Activated T-helper 1 cell treated with anti-CD3 and anti-CD28 coated beads, Interleukin-12 subunit alpha, Interleukin-12 subunit beta, Interleukin-2, Interleukin-4 antibody, amounts not matched to agents 30 ng/mL and 10 ng/mL and 1 ng/mL, durations not matched to agents 14 hours and 24 hours and 36 hours (primary cell): ENCODE measurements at places on chromosomes 6 and 20. TPM values are rescaled to one million over a fixed set of nuclear protein-coding genes. Genes with fewer than 3 reads are reported as not detected.

DNA sequence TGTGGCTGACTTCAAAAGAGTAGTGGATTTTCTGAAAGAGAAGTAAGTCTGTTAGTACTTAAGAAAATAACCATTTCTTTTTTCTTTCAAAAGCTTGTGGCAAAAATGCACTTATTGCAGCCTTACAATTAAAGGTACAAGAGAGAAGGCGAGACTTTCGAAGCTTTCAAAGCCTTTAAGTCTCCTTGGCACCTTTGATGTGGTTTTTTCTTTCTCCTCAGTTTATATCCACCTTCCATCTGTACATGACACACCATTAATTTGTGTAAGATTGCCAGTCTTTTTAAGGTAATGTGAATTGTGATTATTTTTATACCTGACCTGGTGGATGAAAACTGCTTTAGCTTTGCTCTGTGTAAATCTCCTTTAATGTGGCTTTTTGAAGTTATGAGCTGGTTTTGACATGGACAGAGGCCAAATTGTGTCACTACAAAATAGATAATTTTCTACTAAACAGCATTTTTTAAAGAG lies 466.1 kb downstream of the CDKAL1 start:
- no peak for DNase-seq

SMPDL3A gene
- 0.47 and 0.64 TPM in 2 replicates for total RNA-seq

NCOA3 gene
- 132 and 133 TPM in 2 replicates for total RNA-seq

C20orf202 gene
- total RNA-seq = not detected in 2 replicates

- DNase-seq = no peak
Measured at GRCh38 chr6:12136905-12137304, 124.8 kb downstream of the HIVEP1 start.

RCAN2 gene
- 0.44 and 0.59 TPM in 2 replicates for total RNA-seq

COL19A1 gene
- total RNA-seq = not detected in 2 replicates

PPP1R14C gene
- total RNA-seq = not detected in 2 replicates

DNA sequence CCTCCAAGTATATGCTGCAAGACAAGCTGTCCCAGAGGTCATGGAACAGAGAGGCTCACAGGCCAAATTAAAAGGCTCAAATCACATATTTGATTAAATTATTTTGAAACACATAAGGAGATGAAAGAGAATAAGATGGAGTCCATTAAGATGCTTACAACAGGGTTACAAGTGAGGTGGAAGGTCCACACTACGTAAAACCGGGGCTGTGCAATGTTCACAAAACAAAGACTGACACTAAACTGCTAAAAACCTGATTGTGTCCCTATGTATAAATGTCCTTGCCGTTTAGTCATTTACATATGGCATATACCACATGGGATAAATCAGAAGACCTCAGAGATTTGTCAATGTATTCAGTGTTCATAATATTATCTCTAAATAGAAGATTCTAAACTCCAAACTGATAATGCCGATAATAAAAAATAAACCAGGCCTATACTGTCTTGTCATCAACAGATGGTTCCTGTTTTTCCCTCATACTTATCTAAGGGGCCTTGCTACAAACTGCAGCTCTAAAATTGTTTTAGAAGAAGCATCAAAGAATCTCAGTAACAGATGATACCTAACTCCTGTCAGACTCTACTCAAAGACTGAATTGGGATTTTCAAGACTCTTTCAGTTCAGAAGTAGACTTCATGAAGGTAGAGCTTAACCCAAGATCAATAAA lies 51.8 kb upstream of the RIPOR2 start:
- no peak for DNase-seq
